Fibroblast of skin of right biceps (primary cell): ENCODE measurements at places on chromosomes 12 and 14.

- peak; percentile 89 for DNase-seq
These were observed 50.2 kb downstream of the KCNK13 start for GRCh38 chr14:90111895-90112534.

DNA sequence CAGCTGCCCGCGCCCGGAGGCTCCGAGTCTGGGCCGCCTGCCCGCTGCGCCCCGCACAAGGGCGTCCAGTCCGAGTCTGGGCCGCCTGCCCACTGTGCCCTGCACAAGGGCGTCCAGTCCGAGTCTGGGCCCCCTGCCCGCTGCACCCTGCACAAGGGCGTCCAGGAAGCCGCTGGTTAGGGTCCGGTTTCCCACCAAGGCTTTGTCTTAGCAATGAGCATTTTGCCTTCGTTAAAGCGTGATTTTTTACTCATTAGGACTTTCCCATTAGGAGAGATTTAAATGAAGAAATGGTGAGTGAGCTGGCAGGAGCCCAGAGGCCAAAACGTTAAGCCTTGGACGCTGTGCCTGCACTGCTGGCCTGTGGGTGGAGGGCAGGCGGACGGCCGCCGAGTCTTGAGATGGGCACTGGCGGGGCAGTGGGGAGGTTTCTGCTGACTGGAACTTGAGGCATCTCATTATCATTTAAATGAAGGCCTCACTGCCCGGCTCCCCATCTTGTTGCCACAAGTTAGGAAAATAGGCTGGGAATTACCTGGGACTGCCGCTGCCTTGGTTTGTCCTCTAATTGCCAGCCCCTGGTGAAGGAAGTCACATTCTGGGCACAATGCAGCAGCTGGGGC, 36.0 kb downstream of the FBRSL1 start:
- no peak for DNase-seq

DNA sequence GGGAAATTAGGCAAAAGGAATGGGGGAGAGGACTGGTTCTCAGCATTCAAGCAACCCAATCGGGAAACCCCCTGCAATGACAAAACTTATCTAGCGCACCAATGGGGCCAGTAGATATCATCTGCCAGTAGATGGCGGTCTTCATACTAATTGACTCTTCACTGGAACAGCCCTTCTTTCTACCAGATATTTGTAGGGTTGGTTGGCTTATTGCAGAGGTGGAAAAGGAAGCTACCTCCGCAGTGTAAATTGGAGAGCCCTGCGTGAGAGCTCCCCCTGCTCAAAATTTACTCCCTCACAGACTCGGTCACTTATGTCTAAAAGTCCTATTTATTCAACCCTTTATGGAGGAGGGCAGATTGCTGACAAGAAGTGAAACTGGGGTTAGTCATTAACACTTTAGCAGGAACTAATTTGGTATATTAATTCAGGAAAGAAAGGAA, 166.1 kb upstream of the CCND2 start:
- DNase-seq = peak; percentile 62

DNA sequence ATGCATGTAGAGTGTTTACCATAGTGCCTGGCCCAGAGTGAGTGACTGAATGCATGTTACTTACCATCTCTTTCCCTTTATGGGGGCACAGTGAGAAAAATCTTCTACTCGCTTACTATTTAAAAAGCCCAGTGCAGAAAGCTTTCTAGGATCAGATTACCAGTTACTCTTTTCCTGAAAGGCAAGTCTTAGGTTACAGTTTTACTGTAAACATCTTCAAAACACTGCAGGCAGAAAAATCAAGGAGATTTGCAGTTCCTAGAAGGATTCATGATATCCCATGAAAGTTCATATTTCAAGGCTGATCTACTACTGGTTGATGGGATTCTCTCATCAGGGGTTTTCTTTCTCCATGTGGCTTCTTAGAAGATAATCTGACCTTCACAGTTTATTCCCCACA, 29.3 kb upstream of the DAAM1 start:
- no peak for DNase-seq

DNA sequence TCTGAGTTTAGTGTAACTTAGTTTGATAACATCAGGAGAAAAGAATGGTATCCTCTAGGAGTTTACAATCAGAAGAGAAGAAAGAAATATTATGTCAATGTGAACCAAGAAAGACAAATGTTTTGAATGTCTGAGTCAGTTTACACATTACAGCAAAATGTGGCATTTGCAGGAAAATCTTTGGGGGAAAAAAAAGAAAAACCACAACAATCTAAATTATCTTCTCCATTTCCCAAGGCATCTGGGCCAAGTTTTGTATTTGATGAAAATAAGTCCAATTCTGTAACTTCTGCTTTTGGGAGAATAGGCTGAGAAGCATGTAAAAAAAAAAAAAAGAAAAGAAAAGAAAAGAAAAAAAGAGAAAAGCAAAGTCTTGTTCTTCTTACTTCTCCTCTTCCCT, 58.8 kb upstream of the FLRT2 start:
- peak; percentile 84 for DNase-seq

DNA sequence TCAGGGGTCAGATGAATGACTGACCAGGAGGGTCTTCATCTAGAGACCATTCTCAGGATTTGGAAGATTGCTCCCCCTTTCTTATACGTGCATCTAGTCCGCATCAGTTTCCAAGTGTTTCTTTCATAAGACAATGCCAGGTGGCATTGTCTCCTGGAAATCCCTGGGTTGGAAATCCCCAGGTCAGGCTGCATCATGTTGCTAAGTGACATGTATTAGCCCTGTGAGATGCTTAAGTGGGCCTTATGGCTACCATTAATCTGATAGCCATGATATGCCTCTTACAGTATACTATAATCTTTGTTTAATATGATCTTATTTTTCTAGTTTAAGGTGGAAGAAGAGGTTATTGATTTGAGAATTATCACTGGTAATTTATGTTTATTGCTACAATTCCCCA, 92.8 kb downstream of the DIO3 start:
- DNase-seq = no peak

- no peak for DNase-seq
These were observed 28.6 kb upstream of the ADGRD1 start for GRCh38 chr12:130924966-130925665.

GRCh38 chr14:105776924-105777323, 250.5 kb downstream of the TMEM121 start:
- DNase-seq = no peak

DNA sequence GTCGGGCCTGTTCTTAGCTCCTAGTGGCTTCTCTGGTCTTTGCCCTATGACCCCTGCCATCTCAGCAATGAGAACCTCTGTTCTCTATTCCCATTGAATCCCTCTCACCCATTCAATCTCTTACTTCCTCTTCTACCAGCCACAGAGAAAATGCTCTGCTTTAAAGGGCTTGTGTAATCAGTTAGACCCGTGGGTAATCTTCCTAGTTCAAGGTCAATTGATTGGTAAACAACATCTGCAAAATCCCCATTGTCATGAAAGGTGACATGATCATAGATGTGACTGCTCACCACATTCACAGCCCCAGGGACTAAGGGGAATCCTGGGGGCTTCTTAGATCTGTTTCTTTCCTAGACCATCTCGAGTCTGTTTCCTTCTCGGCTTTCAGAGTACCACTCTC, 7.2 kb upstream of the CCDC197 start:
- DNase-seq = no peak

GRCh38 chr14:24606297-24606696, 3.2 kb downstream of the GZMH start:
- DNase-seq = no peak

DNA sequence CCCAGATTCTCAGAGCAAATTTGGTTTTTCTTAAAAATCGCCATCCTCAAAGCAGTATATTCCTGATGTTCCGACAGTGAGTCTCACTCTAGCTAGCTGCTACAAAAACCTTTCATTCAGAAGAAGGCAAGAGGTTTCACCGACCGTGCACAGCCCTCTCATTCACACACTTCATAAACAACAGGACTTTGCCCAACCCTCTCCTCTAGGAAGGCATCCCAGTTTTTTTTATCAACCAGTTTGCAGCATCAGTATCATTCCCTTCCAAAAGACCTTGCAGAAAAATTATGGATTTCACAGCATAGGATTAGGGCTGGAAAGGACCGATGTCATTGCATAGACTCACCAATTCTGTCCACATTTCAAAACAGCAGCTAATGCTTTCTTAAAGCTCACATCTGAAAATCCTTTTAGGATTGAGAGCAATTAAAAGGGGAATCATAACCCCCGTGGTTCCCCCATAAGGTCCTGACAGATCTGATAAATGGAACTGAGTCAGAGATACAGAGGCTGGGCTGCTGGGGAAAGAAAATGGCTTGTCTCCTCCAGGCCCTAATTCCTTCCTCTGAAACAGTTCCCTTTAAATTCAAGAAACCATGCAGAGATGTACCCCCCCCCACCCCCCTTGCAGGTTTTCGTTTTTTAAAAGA, 597 bp downstream of the SVOP start:
- no peak for DNase-seq

- no peak for DNase-seq
These were observed 61.5 kb downstream of the MGAT4C start for GRCh38 chr12:86194721-86195120.

DNA sequence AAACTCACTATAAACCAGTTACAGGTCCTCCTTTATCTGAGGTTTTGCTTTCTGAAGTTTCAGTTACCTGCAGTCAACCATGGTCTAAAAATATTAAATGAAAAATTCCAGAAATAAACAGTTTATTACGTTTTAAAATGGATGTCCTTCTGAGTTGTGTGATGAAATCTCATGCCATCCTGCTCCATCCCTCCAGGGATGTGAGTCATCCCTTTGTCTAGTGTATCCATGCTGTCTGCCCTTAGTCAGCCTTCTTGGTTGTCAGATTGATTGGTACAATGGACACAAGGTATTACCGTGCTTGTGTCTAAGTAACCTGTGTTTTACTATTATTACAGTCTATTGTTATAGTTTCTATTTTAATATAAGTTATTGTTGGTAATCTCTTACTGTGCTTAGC, 328.3 kb downstream of the APAF1 start:
- DNase-seq = peak; percentile 23

GRCh38 chr12:116784238-116784612, 46.1 kb downstream of the RNFT2 start:
- peak; percentile 21 for DNase-seq

GRCh38 chr12:103336940-103337339, 158.8 kb downstream of the C12orf42 start:
- no peak for DNase-seq

DNA sequence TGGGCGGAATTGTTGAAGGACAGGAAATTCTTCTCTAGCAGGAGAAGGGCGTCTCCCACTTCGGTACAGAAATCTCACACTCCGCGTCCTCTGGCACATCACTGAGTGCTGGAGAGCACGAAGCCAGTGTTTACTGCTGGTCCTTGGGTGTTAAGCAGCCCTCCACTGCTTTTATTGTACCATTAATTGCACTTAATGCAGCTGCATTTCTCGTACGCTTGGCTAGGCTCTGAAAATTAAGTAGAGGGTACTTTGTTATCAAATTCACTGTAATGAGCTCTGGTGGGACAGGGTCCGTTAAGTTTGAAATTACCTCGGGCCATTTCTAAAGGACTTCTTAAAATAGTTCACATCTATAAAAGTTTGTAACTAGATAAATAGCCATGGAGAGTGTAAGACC, 411.2 kb downstream of the NPAS3 start:
- DNase-seq = no peak
